ENCODE measurements at places on chromosomes 5 and 9.

- no peaks in the 10 kb centered on the region for H3K36me3 ChIP-seq
- H3K4me1 ChIP-seq = no peaks in the 10 kb centered on the region
- no peak for DNase-seq
- no peak overlapping the region for H3K27ac ChIP-seq
- no peaks in the 10 kb centered on the region for H3K27me3 ChIP-seq
- no peak overlapping the region for H3K4me3 ChIP-seq
Measured at GRCh38 chr5:137245438-137245837, 253.7 kb downstream of the SPOCK1 start.

DNA sequence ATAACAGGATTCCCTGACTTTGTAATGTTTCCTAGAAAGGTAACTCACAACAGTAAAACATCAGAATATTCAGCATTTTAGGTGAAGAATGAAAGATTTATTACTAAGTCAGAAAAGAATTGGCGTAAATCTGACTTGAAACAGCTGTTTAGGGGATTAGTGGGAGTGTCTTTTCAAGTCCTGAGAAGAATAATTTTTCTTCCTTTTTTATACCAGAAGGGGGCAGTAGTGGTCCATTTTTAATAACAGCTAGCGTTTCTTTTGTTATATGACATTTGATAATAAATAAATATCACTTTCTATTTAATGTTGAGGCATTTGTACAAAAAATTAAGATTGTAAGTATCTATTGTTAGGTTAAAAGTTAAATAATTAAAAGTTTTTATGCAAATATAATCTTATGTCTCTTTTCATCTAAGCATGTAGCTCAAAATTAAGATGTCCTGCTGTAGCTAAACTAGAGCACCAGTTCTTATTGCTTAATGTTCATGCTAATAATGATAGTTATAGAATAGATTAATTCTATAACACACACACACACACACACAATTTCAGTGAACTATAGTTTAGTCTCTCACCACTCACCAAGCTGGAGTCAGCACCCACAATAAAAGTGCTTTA is 258.7 kb upstream of the ARRDC3 start:
- no peaks in the 10 kb centered on the region for H3K27me3 ChIP-seq
- peak; percentile 57 for DNase-seq
- no peak overlapping the region for H3K27ac ChIP-seq
- no peaks in the 10 kb centered on the region for H3K4me1 ChIP-seq

DNA sequence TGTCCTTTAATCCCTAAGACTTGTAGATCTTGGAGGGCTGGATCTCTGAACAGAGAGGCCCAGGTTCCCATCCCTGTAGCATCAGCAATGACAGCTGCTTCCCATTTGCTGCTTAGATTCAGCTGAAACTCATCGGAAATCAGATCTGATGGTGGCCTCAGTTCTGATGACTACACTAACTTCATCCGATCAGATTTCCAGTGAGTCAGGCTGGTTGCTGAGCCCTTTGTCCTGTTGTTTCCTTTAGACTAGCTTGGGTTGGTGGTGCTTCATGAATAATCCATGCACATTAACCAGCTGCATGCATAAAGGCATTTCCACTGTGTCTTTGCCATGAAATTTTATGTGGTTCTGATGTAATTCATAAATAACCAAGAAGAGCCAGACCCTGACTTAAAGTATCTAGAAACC is 195.2 kb upstream of the TUT7 start:
- no peaks in the 10 kb centered on the region for H3K27me3 ChIP-seq
- DNase-seq = no peak
- no peaks in the 10 kb centered on the region for H3K4me1 ChIP-seq
- no peak overlapping the region for H3K27ac ChIP-seq
- H3K4me3 ChIP-seq = no peak overlapping the region

GRCh38 chr9:28598408-28598807 is 1025.1 kb upstream of the C9orf72 start:
- no peaks in the 10 kb centered on the region for H3K27me3 ChIP-seq
- no peak overlapping the region for H3K4me3 ChIP-seq
- DNase-seq = no peak
- H3K4me1 ChIP-seq = no peaks in the 10 kb centered on the region
- H3K36me3 ChIP-seq = no peaks in the 10 kb centered on the region

GRCh38 chr9:35956651-35957050 is 1.3 kb downstream of the OR2S2 start:
- H3K36me3 ChIP-seq = no peaks in the 10 kb centered on the region
- H3K27me3 ChIP-seq = no peaks in the 10 kb centered on the region
- no peak for DNase-seq
- no peak overlapping the region for H3K27ac ChIP-seq
- H3K4me3 ChIP-seq = no peak overlapping the region
- H3K4me1 ChIP-seq = peaks cover under 1% of the 10 kb centered on the region

DNA sequence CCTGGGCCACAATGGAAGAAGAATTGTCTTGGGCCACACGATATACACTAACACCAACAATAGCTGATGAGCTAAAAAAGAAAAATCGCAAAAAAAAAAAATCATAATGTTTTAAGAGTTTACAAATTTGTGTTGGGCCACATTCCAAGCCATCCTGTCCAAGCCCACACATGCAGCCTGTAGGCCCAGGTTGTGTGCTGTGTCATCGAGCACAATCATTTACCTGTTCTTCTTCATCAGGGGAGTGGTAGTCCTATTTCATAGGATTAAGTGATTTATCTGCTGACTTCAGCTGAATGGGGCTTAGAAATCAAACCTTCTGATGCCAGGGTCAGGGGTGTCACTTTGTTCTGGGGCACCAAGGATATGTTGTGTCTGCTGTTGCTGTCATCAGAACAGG is 44.6 kb upstream of the ELL2 start:
- H3K27me3 ChIP-seq = no peaks in the 10 kb centered on the region
- H3K4me3 ChIP-seq = no peak overlapping the region
- no peaks in the 10 kb centered on the region for H3K4me1 ChIP-seq
- no peaks in the 10 kb centered on the region for H3K36me3 ChIP-seq

- peak; percentile 28 for DNase-seq
- H3K27ac ChIP-seq = no peak overlapping the region
- no peaks in the 10 kb centered on the region for H3K27me3 ChIP-seq
- H3K4me3 ChIP-seq = no peak overlapping the region
- H3K4me1 ChIP-seq = no peaks in the 10 kb centered on the region
Measured at GRCh38 chr9:68546596-68547390, 6.1 kb upstream of the TMEM252 start.

- H3K36me3 ChIP-seq = no peaks in the 10 kb centered on the region
- no peak for DNase-seq
- H3K27me3 ChIP-seq = peaks cover 51% of the 10 kb centered on the region
- no peak overlapping the region for H3K27ac ChIP-seq
- peaks cover 12% of the 10 kb centered on the region for H3K4me1 ChIP-seq
Measured at GRCh38 chr5:73273379-73274050, 100.5 kb downstream of the TMEM174 start.

DNA sequence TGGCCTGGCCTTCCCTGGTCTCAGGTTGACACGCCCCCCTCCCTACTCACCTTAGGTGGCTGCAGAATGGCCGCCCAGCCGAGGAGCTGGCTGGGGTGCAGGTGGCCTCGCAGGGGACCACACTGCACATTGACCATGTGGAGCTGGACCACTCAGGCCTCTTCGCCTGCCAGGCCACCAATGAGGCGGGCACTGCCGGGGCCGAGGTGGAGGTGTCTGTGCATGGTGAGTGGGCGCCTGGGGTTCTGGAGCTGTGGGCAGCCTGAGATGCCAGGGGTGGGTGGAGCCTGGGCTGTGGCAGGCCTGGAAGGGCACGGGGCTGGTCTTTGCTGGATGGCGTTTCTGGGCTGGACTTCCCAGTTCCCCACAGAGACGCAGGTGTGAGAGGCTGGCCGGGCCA is 88.7 kb upstream of the ASS1 start:
- peaks cover 59% of the 10 kb centered on the region for H3K27me3 ChIP-seq
- H3K36me3 ChIP-seq = no peaks in the 10 kb centered on the region
- H3K4me1 ChIP-seq = peaks cover 3% of the 10 kb centered on the region
- no peak overlapping the region for H3K4me3 ChIP-seq

DNA sequence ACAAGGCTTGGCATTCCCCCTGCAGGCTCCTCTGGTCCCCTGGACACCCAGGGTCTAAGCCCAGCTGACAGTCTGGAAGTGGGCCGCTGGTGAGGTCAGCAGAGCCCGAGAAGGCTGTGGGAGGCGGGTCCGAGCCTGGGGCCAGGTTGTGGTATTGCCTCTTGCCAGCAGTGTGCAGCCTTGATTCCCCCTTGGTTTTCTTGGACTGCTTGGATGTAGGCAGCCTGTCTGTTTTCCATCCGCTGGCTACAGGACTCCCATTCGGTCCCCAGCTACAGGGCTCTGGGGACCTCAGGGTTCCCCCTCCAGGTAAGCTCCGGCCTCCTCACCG is 1.6 kb downstream of the AIF1L start:
- no peak overlapping the region for H3K4me3 ChIP-seq
- H3K27me3 ChIP-seq = peaks cover 16% of the 10 kb centered on the region
- peaks cover 3% of the 10 kb centered on the region for H3K36me3 ChIP-seq
- DNase-seq = no peak

DNA sequence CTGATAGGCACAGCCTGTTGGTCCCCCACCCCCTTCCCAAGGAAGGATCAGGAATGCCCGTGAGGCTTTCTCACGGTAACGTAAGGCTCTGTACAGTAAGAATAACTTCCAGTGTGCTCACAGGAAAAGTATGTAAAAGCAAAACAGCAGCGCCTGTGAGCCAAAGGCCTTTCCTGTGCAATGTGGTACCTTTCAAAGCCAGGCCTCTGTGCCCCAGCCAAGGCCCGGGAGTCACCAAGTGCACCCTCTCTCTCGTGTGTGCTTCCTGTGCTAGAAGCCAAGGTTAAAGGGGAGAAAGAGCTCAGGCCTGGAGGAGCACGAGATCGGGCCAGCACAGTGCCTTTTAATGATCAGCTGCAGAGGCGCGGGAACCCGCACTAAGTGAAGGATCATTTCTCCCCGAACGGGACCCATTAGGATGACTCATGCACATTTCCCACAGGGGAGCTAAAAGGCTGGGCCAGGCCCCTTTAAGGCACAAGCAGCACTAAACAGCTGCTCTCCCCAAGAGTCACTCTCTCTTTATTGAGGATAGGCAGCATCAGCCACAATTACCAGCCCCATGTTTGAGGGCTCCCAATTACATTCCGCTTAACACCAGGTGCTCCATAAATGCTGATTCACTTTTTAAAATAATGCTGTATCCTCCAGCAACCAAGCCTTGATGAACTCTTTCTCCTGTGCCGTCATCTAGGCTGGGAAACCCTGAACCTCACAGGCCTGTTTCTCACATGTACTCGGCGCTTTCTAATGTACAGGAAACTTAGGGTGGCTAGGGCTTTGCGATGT is 42.8 kb downstream of the SHB start:
- peaks cover 7% of the 10 kb centered on the region for H3K36me3 ChIP-seq
- peak overlapping the region; percentile 85 for H3K27ac ChIP-seq

- peak; percentile 62 for DNase-seq
- H3K27me3 ChIP-seq = no peaks in the 10 kb centered on the region
- no peak overlapping the region for H3K4me3 ChIP-seq
Measured at GRCh38 chr5:139574641-139575312, 13.6 kb downstream of the UBE2D2 start.

DNA sequence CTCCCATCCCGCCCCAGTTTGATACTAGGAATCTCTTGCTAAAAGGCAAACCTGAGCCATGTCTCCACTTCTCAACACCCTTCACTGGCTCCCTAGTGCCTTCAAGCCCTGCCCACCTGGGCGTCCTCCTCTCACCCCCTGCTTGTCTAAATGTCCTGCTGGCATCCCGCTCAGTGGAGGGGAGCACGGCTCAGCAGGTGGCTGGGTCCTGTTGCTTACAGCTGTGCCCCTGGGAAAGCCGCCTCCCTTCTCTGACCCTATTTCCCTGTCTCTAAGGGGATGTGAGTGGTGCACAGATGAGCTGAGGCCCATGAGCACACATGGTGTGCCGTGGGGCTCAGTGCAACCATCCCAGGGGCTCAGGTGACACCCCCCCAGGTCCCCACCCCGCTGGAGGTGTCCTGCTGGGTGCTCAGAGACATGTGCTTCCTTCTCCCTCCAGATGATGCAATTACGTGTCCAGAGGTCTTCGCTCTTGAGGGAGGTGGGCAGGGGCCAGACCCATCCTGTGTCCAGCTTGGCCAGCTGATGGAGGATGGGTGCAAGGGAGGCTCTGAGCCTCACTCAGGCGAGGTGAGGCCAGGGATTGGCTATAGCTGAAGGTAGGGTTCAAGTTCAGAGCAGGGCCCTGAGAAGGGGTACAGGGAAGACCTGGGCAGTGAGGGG is 24.1 kb downstream of the FLT4 start:
- H3K4me1 ChIP-seq = peaks cover 2% of the 10 kb centered on the region
- no peaks in the 10 kb centered on the region for H3K36me3 ChIP-seq
- no peak overlapping the region for H3K4me3 ChIP-seq
- H3K27me3 ChIP-seq = peaks cover 26% of the 10 kb centered on the region

DNA sequence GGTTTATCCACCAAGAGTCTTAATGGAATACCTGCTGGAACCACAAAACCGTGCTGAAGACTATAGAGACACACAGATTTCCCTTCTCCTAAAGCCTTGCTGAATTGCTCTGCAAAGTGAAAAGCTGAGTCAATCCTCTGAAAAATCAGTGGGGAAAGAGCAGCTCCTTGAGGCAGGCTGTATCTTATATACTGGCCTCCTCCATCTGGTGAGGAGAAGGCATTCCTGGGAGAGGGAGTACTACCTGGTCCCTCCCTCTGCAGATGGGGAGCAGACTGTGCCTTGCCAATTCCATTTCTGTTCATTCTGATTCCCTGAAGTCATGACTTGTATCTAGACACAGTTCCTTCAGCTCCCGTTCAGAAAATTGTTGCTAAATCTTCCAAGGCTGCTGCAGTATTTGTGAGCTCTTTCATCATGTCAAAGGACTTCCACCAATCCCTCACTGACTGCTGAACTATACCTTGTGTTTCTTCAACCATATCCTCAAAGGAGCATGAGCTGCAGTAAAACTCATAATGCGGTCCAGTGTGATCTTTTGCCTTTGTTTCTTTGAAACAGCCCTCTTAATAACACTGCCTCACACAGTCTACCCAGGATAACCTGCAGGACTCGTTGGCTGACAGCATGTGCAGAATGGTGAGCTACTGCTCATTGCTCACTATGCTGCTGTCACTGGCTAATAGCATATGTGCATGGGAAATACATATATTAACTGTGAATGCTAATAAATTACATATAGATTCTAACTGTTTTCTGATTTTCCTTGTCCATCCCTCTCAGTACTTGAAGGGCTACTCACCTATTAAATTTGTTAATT is 84.5 kb downstream of the FOXD1 start:
- H3K27ac ChIP-seq = no peak overlapping the region
- no peak overlapping the region for H3K4me3 ChIP-seq
- peak; percentile 80 for DNase-seq
- H3K36me3 ChIP-seq = no peaks in the 10 kb centered on the region
- no peaks in the 10 kb centered on the region for H3K27me3 ChIP-seq

DNA sequence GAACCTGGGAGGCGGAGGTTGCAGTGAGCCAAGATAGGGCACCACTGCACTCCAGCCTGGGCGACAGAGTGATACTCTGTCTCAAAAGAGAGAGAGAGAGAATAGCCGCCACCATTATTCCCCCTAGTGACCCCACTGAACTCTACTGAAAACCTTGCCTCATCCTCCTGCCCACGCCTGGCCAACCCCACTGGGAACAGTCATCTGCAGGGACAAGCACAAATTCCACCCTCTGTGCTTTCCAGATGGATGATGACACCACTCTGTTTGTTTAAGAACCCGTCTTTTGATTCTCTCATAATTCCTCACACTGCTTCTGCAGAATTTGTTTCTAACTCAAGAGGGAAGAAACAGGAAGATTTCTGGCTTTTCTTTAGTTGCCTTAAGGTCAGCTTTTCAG is 12.2 kb downstream of the BHMT2 start:
- no peak for DNase-seq
- no peaks in the 10 kb centered on the region for H3K36me3 ChIP-seq
- H3K27me3 ChIP-seq = no peaks in the 10 kb centered on the region
- H3K4me3 ChIP-seq = no peak overlapping the region
- peaks cover 2% of the 10 kb centered on the region for H3K4me1 ChIP-seq

All from mesenchymal stem cell (in vitro differentiated cells and primary cell).